ENCODE measurements at places on chromosomes 13 and 19.

- no peak for DNase-seq
Observed at GRCh38 chr19:18710186-18710585, 26.7 kb downstream of the CRTC1 start.

DNA sequence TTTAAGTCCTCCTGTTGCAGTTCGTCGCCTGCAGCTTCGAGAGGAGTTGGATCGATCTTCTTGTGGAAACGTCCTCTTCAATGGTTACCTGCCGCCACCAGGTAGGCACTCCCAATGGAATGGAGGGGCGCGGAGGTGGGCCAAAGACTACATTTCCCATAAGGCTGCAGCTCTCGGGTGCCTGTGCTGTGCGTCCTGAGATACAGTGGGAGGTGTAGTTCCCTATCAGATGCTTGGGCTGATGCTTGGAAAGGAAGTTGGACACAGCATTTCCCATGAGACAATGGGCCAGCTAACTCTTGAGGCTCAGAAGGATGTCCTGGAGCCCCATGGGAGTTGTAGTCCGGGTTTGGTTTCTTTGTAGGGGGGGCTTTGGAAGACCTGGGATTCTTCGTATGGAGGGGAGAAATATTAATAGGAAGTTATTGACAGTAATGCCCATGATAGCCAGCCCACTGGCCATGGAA is 1.8 kb downstream of the SHKBP1 start:
- no peak for DNase-seq

DNA sequence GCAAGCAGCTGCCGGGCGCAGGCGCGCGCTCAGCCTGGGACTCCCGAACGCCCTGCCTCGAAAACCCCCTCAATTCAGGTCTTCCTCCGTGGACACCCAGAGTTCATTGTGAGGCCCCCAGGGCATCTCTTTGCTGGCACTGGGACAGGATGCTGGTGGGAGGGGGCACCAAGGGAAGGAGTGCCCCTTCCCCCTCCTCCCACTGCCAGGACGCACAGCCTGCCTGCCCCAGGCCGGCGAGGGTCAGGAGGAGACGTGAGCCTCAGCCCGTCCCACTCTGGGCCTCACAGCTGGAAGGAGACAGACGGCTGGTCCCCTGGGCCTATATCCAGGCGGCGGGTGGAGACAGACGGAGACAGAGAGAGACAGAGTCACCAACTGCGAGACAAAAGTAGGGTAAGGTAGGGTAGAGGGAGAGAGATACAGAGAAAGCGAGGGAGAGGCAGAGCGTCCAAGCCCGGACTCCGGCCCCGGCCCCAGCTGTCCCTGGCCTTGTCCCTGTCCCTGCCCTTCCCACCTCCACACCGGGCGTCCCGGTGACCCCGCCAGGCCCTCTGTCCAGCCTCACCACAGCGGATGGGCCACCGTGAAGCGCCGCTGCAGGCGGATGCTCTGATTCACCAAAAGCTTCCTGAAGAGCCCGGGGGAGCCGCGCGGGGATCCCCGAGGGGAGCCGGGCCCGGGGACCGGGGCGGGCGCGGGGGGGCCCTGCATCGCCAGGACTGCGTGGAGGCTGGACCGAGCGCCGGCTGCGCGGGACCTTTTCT is at the start of gene PDE4C:
TSS of gene PDE4C (minus strand) at position 737 of the 767 bp plus-strand sequence. CDS start at position 714, 23 bp downstream.
- no peak for DNase-seq

DNA sequence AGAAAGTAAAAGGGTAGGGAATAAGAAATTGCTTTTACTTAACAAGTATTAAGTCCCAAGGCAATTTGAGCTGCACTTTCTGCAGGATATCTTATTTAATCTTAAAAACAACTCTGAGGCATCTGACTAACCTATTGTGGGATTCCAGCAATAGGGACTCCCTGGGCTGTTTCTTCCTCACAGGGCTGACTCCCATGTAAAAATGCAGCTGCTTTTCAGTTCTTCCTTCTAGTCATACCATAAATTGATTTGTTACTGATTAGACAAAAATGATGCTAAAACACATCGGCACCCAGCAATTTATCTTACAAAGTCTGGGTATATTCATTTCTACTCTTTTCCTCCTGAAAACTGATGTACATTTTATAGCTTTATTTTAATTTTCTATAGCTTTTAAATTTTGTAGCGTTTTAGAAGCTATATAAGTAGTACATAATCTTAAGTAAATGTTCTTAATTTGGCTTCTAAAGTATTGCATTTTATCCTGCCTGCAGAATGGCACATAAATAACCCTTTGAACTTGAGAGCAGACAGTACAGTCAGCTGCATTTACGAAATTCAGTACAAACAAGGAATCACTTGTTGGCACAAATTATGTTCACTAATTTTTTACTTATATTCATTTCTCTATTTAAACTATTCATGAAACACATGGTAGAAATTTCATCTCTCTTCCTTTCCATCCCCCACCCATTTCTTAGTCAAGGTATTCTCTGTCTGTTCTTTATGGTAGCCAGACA is 102.4 kb upstream of the FRY start:
- no peak for DNase-seq

GRCh38 chr13:35797244-35797643 is 320.8 kb upstream of the MAB21L1 start:
- no peak for DNase-seq

- DNase-seq = no peak
Observed at GRCh38 chr19:10532457-10532856, 11.2 kb upstream of the ATG4D start.

DNA sequence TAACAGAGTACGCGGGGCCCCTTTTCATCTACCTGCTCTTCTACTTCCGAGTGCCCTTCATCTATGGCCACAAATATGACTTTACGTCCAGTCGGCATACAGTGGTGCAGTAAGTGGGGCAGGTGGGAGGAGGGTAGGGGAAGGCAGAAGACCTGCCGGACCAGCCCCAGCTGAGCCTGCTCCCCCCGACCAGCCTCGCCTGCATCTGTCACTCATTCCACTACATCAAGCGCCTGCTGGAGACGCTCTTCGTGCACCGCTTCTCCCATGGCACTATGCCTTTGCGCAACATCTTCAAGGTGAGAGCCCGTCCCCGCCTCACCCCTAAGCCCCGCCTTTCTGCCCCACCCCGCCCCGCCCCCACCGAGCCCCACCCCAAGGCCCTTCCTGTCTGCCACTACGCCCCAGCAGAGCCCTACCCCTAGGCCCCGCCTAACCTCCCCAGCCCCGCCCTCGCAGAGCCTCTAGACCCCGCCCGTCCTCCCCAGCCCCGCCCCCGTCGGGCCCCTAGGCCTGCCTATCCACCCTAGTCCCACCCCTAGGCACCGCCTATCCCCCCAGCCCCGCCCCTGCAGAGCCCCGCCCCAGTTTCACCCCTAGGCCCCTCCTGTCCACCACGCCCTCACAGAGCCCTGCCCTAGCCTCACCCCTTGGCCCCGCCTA is 7.7 kb downstream of the NDUFB7 start:
- no peak for DNase-seq

GRCh38 chr13:92221916-92222315 is 823.5 kb downstream of the GPC5 start:
- DNase-seq = no peak

DNA sequence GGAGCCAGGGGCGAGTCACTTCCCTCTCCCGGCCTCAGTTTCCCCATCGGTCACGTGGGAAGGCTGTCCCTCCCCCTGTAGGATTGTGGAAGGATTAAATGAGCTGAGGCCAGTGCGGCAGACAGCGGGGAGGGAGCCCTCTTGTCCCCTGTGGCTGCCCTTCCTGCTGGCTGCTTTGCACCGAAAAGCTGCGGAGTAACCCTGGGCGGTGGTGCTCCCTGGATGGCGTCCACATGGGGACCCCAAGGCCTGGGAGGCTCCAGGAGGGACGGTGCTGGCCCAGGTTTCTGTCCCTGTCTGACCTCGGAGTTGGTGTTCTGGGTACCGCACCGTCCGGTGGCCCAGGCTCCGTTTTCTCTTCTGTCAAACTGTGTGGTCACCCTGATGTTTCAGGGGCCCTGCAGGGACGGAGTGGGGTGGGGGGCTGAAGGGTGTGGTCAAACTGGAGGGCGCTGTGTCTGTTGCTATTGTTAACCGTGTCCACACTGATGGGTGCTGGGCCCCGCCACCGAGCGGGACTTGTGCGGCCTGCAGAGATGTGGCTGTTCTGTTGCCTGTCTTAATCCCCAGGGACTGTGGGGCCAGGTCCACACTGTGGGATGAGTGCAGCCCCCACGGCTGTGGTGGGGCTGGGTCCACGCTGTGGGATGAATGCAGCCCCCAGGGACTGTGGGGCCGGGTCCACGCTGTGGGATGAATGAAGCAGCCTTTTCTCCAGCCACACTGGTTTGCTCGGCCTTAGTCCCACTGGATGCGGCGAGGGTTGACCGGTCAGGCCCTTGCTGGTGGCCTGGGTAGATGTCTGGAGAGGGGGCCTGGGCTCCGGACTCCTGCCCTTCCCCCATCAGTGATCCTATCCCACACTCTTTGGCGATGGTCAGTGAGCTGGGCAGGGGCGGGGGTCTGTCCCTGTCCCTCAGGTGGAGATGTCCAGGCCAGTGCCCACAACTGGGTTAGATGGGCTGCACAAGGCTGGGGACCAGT is 6.9 kb downstream of the GNA11 start:
- DNase-seq = no peak
